ENCODE measurements at places on chromosomes 3 and 15.

GRCh38 chr15:71747128-71748083 lies 62.9 kb upstream of the NR2E3 start:
- no peak for DNase-seq

- DNase-seq = no peak
Measured at GRCh38 chr15:65877749-65878148, 8.5 kb downstream of the RAB11A start.

DNA sequence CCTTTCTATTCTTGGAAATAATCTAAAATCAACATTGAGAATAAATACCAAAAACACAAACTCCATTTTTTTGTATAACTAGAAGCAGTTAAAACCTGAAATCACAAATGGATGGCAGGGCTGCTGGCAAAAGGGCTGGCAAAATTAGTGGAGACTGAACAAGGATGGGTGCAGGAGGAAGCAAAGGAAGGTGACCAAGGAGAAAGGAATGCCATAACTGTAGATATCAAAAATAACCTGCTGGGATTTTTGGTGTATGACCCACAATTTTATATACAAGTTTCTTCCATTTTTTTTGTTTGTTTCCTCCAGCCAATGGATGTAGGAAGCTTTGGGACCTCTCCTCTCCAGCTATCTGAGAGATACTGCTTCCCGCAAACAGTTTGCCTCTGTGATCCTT lies 12.7 kb downstream of the CFAP44 start:
- no peak for DNase-seq

GRCh38 chr3:189320511-189320910 lies 148.7 kb downstream of the TPRG1 start:
- DNase-seq = no peak

DNA sequence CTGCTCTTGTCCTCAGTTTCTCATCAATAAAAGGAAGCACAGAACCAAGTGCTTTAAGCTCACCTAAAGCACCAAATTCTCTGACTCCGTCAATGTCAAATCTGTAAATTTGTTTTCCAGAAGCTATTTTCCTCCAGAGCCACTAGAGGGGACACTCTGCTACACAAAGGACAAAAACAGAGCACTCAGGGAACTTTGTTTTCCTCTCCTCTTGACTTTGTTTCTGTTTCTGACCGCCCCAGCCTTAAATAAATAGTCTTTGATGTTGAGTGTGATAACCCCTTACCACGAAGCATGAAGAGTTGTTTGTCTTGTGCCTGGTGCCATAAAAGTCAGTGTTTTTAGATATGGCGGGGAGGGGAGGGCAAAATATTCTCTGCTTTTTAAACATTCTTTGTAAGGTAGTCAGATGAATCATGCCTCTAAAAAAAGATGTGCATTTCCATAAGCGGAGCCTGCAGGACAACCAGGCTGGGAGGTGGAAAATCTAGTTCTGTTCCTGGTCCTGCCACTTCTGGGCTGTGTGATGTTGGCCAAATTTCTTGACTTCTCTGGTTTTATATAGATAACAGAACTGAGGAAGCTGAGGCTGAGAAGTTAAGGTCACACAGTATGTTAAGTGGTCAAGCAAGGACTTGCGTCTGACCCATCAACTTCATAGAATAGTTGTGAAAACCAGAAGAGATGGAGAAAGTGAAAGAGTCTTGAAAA lies 7.3 kb upstream of the ZBTB38 start:
- peak; percentile 46 for DNase-seq

DNA sequence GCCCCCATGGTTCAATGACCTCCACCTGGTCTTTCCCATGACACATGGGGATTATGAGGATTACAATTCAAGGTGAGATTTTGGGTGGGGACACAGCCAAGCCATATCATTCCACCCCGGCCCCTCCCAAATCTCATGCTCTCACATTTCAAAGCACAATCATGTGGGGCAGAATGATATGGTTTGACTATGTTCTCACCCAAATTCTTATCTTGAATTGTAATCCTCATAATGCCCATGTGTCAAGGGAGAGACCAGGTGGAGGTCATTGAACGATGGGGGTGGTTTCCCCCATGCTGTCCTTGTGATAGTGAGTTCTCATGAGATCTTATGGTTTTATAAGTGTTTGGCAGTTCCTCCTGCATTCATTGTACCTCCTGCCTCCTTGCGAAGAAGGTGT lies 2.4 kb upstream of the CLEC3B start:
- DNase-seq = no peak

- DNase-seq = no peak
Measured at GRCh38 chr3:31572236-31573004, 39.7 kb downstream of the STT3B start.

DNA sequence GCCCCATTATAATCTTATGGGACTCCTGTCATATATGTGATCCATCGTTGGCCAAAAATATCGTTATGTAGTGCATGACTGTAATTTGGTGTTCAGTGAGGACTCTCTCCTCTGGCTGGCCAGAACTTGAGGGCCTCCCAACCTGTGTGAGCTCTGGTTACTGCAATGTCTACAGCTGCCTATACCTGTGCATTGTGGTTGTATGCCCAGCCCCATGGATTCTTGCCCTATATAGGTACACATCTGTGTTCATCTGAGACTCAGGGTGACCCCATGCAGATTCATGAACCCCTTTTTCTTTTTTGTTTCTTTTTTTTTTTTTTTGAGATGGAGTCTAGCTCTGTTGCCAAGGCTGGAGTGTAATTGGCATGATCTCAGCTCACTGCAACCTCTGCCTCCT lies 32.6 kb upstream of the KLF13 start:
- no peak for DNase-seq
